ENCODE measurements at places on chromosomes 2 and 18. TPM values are rescaled to one million over a fixed set of nuclear protein-coding genes. Genes with fewer than 3 reads are reported as not detected.

Gene CTIF
- 94.3 TPM for total RNA-seq

Gene LAMA3
- total RNA-seq, result 59.5 TPM

Gene DNAJB2
- total RNA-seq, result 79.9 TPM

Gene ABCB11
- total RNA-seq, result not detected

Gene RAD51AP2
- not detected for total RNA-seq

Gene LYPD6B
- total RNA-seq, result 9.8 TPM

Gene STARD6
- total RNA-seq, result not detected

Gene REG3A
- total RNA-seq, result not detected

Gene IL18R1
- 4.8 TPM for total RNA-seq

Gene CROCC2
- total RNA-seq, result 2.6 TPM

Gene ALMS1
- 52.1 TPM for total RNA-seq

Gene CCDC148
- total RNA-seq, result not detected

Gene PELI1
- 40.5 TPM for total RNA-seq

Gene ADAM23
- total RNA-seq, result 0.59 TPM

Gene GALNT13
- 0.29 TPM for total RNA-seq

Gene INHA
- total RNA-seq, result not detected

Gene GREB1
- total RNA-seq, result 20.3 TPM

Gene ARHGAP28
- total RNA-seq, result 6.2 TPM

Gene PLCD4
- not detected for total RNA-seq

Gene GPC1
- total RNA-seq, result 37.4 TPM

Gene ST6GAL2
- 0.51 TPM for total RNA-seq

Gene DNER
- total RNA-seq, result 24.7 TPM
